ENCODE measurements at places on chromosomes 2 and 18. TPM values are rescaled to one million over a fixed set of nuclear protein-coding genes. Genes with fewer than 3 reads are reported as not detected.

GRCh38 chr2:207163053-207163755, 2.5 kb downstream of the KLF7 start:
- peaks cover 8% of the 10 kb centered on the region for H3K4me1 ChIP-seq
- no peaks in the 10 kb centered on the region for H3K27me3 ChIP-seq
- H3K4me3 ChIP-seq = peak overlapping the region; percentile 38
- peak; percentile 69 for DNase-seq
- H3K36me3 ChIP-seq = no peaks in the 10 kb centered on the region

GRCh38 chr2:3101016-3101942, 276.3 kb downstream of the EIPR1 start:
- no peak for DNase-seq
- no peak overlapping the region for H3K4me3 ChIP-seq
- no peaks in the 10 kb centered on the region for H3K27me3 ChIP-seq
- H3K4me1 ChIP-seq = no peaks in the 10 kb centered on the region
- H3K27ac ChIP-seq = no peak overlapping the region
- H3K36me3 ChIP-seq = no peaks in the 10 kb centered on the region

DNA sequence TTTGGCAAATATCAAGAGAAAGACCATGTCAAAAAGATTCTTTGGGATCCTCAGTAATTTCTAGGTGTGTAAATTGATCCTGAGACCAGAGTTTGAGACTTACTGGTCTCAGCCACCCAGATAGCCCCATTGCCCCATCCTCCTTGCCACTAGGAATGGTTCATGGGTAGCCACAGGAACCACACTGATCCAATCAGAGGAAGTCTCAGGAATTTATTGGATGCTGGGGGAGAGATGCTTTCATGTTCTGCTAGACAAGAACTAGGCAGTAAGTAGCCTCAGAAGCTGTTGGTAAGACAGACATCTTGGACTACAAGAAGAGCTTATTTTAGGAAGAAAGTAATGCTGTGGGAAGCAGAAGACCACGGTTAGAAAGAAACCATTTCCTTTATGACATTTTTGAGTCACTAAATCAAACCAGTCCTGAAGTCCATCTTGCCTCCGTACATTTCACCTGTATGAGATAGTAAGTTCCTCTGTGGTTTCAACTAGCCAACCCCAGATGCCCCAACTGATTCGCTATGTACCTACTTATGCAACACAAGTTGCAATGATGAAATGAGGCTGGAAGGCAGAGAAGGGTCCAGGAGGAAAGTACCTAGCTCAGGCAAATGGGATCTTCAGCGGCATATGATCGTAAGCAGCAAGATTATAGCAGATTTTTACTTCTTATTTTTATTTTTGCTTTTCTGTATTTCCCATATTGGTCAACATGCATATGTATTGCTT, 3.6 kb upstream of the ST3GAL5 start:
- H3K36me3 ChIP-seq = no peaks in the 10 kb centered on the region
- H3K4me1 ChIP-seq = peaks cover 5% of the 10 kb centered on the region
- no peaks in the 10 kb centered on the region for H3K27me3 ChIP-seq
- H3K4me3 ChIP-seq = no peak overlapping the region
- DNase-seq = no peak

- no peaks in the 10 kb centered on the region for H3K27me3 ChIP-seq
- H3K4me3 ChIP-seq = no peak overlapping the region
- no peak overlapping the region for H3K27ac ChIP-seq
- H3K4me1 ChIP-seq = no peaks in the 10 kb centered on the region
- DNase-seq = no peak
These were observed 499.0 kb downstream of the CPS1 start for GRCh38 chr2:211055438-211055837.

CRYBA2 gene
- not detected for polyA plus RNA-seq

BOK gene
- polyA plus RNA-seq = 31.5 TPM

AQP12A gene
- polyA plus RNA-seq = not detected

CDK5R2 gene
- polyA plus RNA-seq = 0.08 TPM

Data from lung (tissue), 17 donors.